NCI-H460 (cell line): ENCODE measurements at places on chromosomes 3 and 15.

- no peak for DNase-seq
These were observed 34.1 kb upstream of the NR2C2 start for GRCh38 chr3:14913071-14913925.

- DNase-seq = no peak
These were observed 11.7 kb upstream of the WNT7A start for GRCh38 chr3:13891492-13892073.

DNA sequence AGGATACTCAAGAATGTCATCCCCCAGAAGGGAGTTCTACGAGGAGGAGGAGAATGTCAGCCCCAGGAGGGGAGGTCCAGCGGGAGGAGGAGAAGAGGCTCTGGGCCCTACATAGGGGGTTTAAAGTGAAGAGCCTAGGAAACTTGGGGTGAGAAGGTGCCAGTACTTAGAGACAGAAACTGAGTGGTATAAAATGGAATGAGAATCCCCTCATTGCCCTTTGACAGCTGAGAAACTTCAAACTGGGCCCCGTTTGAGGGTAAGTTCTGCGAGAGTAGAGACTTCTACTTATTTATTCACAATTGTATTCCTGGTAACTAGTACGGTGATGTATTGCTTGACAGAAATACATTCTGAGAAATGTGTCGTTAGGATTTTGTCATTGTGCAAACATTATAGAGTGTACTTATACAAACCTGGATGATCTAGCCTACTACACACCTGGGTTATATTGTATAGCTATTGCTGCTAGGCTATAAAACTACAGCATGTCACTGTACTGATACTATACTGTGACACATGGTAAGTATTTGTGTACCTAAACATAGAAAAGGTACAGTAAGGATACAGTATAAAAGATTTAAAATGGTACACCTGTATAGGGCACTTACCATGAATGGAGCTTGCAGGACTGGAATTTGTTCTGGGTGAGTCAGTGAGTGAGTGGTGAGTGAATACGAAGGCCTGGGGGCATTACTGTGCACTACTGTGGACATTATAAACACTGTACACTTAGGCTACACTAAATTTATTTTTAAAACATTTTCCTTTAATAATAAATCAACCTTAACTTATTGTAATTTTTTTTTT is 62.0 kb downstream of the TSC22D2 start:
- no peak for DNase-seq

- no peak for DNase-seq
These were observed 143.4 kb downstream of the EBLN2 start for GRCh38 chr3:73204841-73205240.

GRCh38 chr3:42658091-42658770 is 4.7 kb downstream of the ZBTB47 start:
- DNase-seq = no peak

GRCh38 chr3:38169027-38169317 is 3.6 kb downstream of the OXSR1 start:
- no peak for DNase-seq

- DNase-seq = no peak
These were observed 6.8 kb upstream of the DUSP7 start for GRCh38 chr3:52063026-52063723.

DNA sequence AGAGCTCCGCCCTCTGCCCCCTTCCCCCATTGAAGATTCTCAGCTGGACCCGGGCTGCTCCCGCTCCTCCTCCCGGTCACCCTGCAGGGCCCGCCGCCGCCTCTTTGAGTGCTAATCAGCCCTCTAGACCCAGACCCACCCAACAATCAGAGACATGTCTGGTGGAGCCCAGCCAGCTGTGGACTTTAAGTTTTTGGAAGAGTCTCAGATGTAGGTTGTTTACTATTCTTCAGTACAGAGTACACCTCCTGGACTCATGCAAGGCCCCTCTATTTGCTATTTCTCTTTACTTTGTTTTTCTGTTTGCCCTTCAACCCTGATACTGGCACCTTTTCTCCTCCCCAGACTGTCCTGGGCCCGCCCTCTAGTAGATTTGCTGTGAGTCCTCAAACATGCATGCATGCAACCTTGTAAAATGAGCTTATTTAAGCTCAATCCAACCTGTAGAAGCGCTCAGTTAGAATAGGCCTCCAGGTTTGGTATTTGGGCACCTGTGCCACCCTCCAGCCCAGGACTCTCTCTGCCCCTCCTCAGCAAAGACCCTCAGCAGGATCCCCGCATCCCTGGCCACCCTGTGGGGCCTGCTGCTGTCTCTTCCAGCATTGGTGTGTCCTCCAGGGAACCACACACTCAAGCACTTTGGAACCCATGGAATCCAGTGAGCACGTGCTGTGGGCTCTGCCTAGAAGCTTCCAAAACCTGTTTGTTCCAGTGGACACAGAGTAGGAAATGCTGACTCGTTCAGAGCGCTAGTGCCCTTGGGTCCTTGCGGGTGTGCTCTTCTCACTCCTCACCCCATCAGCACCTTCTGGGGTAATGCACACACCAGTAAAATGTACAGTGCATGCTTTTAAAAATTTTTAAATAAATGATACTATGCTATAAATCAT is 4.6 kb downstream of the PRR23E start:
- no peak for DNase-seq

DNA sequence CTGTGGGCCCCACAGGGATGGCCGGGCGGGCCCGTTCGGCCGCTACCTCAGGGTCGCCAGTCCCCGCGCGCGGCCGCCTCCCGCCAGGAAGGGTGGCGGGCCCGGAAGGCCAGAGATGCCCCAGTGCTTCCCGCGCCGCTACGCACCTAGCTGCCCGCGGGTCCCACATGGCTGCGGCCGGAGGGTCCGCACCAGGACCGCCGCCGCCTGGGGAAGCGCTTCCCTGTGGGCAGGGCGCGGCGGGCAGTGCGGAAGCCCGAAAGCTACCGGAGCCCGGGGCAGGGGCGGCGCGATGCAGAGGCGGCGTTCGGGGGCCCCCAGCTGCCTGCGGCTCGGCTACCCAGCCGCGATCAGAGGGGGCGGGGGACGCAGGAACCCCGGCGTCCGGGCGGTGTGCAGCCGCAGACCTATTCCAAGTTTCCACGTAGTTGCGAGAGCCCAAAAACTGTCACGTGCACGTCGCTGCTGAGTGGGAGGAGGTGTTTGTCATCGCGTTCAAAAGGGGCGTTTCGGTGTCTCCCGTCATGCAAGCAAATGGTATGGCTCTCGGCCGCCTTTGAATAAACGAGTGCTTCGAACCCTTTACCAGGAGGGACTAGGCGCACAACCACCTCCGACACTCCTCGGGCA is at the start of gene TRANK1:
Gene TRANK1, minus strand, starts transcription at position 414 of the 630 bp plus-strand sequence. Its CDS starts 245 bp downstream, at position 169.
- DNase-seq = no peak

DNA sequence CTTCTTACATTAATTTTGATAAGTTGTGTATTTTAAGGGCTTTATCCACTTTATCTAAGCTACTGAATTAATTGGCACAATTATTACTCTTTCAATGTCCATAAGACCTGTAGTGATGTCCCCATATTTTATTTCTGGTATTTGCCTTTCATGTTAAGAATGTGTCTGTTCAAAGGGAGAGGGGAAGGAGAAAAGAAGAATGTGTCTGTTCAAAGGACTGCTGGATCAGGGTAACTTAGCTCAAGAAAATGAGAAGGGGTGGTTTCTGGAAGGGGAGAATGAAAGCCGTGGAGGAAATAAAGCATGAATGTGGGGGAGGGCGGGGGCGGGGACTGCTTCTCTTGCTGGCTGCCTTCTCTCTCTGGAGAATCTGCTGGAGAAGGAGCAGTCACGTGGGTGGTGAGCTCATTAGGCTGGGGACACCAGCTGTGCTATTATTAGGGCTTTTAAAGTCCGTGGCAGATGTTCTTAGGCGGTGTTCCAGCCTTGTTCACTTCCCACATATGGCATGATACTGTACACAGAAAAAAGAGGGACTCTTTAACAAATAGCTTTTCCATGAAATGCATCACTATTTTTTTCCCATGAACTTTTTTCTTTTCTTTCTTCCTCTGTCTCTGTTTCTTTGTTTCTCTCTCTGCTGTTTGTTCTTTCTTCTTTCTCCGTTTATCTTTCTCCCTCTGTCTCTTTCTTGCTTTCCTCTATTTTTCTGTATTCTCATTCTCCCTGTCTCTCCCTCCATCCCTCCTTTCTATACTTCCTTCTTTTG is 63.7 kb upstream of the ULK4 start:
- DNase-seq = peak; percentile 20

DNA sequence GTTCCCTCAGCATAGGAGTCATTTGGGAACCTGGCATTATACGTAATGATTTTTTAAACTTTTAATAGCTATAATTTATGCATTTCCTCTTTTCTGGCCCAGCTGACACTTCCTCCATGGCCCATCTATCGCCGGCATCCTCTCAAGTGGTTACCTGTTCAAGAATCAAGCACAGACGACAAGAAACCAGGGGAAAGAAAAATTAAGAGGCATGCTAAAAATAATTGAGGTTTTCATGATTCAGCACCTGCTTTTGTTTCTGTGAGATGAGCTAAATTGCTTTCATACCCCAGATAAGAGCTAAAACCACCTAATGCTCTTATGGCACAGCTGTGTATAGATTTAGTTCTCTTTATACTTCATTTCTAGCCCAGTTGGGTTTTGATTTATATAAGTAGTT is 1.7 kb downstream of the SPCS1 start:
- no peak for DNase-seq

- no peak for DNase-seq
These were observed 32.1 kb downstream of the KIF7 start for GRCh38 chr15:89623165-89623564.

GRCh38 chr3:119808843-119809242 is 26.9 kb downstream of the NR1I2 start:
- DNase-seq = no peak

DNA sequence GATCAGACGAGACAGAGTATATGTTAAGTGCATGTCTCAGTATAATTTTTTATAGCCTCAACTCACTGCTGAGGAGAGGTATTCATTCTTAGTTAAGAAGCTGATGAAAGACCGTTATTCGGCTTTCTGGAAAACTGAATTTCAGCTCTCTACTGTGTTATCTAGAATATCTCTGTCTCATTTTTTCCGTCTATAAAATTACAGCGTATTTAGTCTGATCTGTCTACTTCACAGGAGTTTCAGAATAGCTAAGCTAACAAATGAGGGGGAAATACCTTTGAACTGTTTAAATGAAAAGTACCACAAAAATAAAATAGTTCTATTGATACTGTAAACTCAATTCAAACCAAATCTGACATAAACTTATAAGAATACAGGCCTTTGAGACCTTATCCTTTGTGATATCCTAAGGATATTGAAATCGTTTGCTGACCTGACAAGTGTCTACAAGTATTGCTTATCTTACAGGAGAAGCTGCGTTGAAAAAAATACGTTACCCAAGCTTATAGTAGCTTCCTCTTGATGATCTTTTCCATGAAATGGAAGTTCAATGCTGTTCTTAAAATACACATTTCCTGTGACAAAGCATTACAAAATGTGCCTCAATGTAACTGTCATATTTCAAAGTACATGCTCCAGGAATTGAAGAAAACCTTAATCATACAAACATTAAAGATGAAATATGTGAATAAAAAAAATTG is 104.6 kb downstream of the IL1RAP start:
- no peak for DNase-seq

DNA sequence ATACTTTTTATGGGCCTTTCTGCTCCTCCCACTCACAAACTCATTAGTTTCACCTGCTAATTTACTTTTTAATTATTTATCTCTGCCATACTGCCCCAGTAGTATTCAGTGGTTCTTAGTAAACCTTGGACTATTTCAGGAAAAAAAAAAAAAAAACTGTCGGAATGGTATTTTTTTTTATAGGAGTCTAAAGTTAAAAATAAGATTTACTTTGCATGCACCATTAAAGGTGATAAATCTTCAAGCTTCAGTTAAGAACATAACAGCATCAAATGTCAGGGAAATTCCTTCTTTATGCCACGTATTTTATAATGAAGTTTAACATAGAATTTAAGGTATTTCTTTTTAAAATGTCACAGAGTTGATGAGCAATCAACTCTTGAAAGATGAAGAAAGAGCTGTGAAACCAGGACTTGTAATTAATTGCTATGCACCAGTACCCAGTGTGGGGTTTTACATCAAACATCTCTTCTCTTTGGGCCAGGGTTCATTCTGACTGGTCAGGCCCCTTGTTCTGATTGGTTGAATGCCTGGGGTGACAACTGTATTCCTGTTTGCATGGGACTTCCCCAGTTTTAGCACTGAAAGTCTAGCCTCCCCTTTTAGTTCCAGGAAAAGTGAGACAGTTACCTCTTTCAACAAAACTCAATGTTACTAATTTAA is 40.3 kb upstream of the PTPRG start:
- DNase-seq = no peak

DNA sequence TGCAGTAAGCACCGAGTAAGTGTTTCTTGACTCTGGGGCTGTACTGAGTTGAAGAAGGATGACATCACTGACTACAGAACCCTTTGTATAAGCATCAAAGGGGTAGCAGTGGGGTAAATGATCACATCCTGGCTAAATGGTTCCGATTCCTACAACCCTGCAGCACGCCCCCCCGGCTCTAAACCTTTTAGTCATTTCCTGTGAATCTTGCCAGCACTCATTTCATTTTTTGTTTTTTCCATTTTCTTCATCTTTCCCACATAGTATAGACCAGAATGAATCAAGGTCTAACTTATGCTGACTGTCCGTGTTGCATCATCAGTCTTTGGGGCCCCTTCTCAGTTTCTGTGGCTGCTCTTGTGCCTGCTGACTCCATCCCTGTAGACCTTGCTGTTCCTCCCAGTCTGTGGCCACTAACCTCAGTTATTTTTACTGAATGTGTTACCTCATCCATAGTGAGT is 383.1 kb upstream of the TPRG1 start:
- DNase-seq = no peak

- peak; percentile 9 for DNase-seq
These were observed 30.7 kb upstream of the ANPEP start for GRCh38 chr15:89845305-89845893.

- no peak for DNase-seq
These were observed 49.5 kb downstream of the OCA2 start for GRCh38 chr15:28049581-28049980.

DNA sequence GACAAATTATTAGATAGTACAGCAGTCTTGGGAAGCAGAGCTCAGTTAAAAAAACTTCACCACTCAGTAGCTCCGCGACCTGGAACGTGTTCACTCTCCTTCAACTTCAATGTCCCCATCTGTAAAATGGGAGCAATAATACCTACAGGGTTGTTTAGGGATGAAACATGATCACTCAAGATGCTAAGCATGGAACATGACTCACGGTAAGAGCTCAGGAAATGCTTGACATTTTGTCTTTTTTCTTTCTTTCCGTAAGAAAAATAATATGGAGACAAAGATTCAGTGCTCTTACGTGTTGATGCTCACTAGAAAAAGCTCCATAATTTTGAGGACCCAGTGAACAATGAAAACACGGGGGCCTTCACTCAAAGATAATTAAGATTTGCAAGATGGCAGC is 606.7 kb upstream of the MDFIC2 start:
- no peak for DNase-seq
